ENCODE measurements at places on chromosomes 12 and 14.

DNA sequence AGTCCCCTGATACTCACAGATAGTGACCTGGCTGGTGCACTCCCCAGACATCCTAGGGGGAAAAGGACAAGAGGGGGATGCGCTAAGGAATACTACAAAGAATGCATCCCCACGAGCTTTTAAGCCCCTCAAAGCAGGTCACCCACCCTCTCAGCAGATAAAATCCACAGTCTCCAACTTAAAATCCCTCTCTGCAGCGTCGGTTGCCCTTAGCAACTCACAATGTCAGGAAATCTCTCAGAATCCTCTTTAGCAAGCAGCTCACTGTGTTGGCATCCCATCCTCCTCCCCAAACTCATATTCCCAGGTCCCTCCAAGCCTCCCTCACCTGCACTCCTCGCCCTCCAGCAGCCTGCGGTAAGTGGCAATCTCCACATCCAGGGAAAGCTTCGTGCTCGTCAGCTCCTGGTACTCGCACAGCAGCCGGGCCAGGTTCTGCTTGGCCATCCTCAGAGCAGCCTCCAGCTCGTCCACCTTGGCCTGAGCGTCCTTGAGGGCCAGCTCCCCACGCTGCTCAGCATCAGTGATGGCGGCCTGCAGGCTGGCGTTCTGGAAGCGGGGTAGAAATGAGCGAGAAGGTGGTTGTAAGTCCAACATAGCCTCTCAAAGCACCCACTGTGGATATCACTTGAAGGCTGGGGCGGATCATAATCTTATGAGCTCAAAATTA is 5.5 kb upstream of the KRT79 start:
- no peak for DNase-seq

DNA sequence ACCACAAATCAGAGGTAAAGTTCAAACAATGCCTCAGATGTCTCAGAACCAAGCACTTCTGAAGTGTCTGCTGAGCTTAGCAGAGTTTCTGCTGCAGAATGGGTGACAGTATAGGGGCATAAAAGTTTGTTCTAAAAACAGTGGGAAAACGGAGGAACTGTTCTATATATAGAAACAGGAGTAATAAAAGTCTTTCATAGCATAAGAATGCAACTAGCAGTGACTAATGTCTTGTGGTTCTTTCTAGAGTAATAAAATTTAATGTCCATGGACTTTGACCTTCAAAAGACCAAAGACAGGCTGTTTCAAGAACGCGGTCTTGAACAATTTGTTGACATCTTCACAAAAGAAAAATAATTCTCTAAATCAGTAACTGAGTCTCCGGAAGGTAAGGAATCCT is 107.5 kb upstream of the FAR2 start:
- DNase-seq, result no peak

DNA sequence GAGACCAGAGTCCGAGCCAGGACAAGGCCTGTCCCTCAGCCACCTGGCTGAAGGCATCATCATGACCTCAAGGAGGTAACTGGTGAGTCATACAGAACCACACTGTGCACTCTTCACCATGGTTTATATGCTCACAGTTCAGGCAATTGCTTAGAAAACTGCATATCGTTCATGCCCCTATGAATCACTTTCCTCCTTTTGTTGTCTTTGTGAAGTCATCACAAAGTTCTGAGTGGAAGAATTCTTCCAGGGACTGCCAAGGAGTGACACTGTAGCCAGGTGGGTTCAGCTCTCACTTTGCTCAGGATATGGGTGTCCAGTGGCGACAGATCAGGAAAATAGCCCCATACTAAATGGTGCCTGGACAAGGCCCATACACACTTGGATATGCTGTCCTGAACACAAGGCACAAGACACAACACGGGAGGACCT is 92.5 kb downstream of the DPF3 start:
- DNase-seq, result no peak

- DNase-seq, result no peak
Observed at GRCh38 chr12:94062796-94063635, 85.4 kb upstream of the PLXNC1 start.

DNA sequence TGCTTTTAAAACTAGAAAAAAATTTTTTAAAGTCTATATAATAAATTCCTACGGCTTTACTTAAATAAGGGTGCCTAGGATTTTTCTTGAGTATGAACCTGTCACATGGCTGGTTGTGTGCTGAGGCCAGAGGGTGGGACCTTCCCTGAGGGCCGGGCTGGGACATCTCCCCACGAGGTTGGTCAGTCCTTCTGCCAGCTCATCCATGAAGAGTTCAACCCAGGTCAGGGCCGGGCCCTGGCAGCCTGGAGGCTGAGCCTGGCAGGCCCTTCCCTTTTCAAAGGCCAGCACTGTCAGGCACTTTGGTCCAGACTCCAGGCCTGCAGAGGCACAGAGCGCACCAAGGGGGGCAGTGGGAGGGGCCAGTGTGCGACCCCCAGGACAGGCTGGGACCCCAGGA is 31.7 kb downstream of the TNFAIP2 start:
- DNase-seq, result peak; percentile 73

GRCh38 chr12:51722431-51722830 is 126.1 kb downstream of the FIGNL2 start:
- no peak for DNase-seq

DNA sequence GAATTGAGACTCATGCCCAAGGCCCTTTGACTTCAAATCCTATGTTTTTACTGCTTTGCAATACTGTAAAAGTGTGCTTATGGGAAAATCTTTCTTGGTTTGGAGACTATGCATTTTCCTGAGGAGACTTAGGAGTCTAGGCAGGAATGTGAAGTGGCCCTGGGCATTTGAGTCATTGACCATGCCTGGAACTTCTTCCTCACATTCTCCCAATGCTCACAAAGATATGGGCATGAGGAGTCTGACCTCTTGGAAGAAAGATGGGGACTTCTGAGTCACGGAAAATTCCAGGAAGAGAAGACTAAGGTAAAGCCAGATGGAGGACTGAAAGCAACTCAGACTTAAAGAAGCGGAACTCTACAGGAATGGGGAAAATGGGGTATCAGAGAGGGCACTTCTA is 38.2 kb upstream of the ZNF641 start:
- DNase-seq, result no peak

DNA sequence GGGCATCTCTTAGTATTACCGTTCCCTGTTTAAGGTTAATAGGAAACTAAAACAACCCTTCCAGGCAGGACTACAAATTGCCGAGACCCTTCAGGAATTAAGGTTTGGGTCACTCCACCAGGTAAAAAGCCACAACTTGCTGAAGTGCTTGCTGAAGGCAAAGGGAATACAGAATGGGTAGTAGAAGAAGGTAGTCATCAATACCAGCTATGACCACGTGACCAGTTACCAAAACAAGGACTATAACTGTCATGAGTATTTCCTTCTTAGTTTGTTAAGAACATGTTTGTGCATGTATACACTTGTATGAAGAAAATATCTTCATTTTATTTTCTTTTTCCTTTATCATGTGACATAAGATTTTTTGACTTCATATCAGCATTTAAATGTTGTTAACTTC is 578.7 kb upstream of the FBXO33 start:
- no peak for DNase-seq

DNA sequence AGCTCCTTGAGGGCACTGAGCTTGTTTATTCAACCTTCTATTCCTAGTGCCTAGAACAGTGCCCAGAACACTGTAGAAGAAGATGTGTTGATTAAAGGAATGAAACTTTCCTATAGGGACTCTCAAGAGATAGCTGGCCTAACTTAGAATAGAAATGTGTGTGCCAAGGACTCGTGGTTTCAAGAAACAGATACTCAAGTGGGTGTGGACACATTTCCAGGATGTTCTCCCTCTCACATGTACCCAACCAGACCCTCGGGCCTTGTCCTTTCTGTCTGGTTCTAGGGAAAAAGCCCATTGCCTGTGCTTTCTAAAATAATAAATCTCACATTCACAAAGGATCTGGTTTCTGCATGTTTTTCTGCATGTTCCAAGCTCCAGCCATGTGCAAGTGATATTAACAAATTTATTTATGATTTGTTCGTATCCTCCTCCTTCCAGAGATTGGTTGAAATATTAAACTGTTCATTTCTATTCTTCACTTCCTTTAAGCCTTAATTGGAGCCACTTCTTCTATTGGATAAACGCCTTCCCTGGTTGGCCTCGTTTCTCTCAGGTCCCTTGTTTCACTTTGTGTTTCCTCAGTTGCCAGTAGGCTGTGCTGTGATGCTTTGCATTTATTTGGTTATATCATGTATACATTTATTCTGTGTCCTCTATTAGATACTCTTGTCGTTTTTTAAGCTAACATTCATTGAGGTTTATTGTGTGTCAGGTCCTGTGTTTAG is 89.8 kb downstream of the CRADD start:
- no peak for DNase-seq

DNA sequence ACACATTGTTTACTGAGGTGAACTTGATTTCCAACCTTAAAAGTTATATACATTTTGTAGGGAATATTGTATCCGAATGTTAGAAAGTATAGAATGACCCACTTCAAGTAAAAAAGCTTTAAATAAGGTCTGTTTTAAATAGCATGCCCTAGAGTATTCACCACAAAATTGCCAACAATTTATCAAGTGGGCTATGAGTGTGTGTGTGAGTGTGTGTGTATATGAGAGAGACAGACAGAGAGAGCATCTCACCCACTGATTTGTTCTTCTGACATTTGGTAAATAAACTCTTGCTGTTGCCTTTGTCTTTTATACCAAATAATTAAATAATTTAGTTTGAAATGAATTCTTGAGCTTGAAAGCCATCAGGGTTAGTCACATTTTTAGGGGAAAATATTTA is 29.8 kb upstream of the RAP1B start:
- DNase-seq, result no peak

DNA sequence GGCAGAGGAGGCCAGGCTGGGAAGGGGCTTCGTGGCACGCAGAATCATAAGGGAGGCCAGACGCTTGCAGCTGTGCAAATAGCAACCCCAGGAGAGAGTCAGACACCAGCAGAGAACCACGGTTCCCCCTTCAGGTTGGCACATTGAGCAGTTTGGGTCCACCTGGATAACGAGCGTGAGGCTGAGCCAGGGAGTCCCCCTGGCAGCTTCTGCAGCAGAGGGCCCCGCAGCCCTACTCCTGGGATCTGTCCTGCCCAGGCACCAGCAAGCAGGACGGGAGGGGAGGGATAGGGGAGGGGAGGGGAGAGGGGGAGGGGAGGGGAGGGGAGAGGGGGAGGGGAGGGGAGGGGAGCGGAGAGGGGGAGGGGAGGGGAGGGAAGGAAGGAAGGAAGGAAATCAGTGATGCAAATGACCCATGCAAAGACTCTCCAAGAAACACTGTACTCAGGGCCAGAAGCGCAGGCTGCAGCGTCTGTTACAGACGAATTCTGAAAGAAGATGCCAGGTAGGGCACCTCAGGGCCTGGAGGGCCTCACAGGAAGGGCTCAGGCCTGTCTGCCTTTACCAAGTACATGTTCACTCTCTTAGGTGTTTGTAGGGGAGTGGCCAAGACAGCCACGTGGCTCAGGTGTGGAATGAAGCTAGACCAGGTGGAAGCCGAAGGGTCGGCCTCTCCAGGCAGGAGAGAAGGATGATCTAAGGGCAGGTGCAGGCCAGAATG is 32.3 kb upstream of the MMP17 start:
- DNase-seq, result no peak

- DNase-seq, result no peak
Observed at GRCh38 chr12:1318327-1319031, 275.9 kb downstream of the FBXL14 start.

- no peak for DNase-seq
Observed at GRCh38 chr14:19947413-19948090, 16.8 kb downstream of the OR4K1 start.

GRCh38 chr12:5577741-5578140 is 145.8 kb downstream of the NTF3 start:
- no peak for DNase-seq

DNA sequence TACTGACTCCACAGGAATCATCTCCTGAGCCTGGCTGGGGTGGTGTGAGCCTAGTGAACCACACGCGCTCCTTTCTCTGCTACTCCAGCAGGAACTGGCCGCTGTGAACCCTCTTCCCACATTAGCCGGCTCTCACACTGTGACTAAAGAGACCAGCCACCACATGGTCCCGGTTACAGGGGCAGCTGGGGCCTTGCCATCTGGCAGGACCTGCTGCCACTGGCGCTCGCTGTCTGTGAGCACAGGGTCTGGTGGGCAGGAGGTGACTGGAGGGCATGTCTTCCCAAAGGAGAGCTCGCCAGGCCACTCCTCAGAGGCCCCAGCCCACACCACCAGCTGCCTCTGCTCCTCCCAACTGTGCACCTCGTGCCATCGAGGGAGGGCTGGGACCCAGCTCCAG is 99.3 kb downstream of the SINHCAF start:
- DNase-seq, result no peak

DNA sequence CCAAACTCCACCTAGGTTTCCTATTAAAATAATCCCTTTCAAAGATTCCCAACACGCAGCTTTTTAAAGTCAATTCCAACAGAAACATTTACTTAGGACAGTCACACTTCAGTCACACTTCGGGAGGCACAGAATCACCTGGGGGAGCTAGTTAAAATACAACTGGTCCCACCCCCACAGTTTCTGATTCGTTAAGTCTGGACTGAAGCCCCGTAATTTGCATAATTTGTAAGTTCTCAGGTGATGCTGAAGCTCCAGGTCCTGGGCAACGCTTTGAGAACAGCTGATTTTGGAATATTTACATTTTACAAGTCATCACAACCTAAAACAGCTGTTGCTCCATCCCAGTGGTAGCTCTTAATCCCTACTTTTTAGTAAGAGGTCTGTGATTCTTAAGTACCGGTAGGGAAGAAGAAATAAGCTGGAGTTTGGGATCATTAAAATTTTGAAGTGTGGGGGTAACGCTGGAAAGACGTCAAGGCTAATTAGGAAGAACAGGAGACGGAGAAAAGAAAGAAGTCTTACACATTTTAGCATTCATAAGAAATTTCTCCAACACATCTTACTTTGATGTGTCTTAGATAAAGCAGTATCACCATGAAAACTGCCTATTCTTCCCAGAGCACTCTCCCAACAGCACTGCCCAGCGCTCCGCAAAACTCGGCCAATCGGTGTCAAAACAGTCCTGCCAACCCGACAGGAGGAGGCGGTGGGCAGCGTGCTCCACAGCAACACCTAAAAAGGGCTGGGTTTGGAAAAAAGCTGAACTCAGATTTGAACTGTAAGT is 1.1 kb downstream of the IPO8 start:
- DNase-seq, result peak; percentile 41

- DNase-seq, result no peak
Observed at GRCh38 chr12:122862110-122862634, 26.9 kb downstream of the HIP1R start.

- no peak for DNase-seq
Observed at GRCh38 chr14:76261371-76261811, 109.7 kb downstream of the GPATCH2L start.

GRCh38 chr12:5377997-5378592 is 53.8 kb upstream of the NTF3 start:
- DNase-seq, result no peak

DNA sequence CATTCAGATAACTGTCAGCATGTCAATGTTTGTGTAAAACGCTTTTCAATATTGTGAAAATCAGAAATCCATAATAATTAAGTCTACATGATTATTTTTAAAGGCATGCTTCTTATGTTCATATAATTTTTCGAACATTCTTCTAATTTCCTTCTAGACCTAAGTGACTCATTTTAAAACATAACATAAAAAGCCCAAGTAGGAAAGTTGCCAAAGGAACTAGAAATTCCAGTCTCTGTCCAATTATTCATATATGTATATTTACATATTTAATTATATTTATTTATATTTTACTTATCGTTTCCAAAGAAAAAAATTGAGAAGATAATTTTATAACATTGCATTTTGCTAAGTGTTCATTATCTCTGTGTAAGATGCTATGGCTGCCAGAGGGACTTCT is 110.4 kb downstream of the TMTC1 start:
- DNase-seq, result no peak
